ENCODE measurements at places on chromosomes 2 and 18.
A peak's percentile ranks its signal among the peaks of the same experiment; 100 is the strongest.

DNA sequence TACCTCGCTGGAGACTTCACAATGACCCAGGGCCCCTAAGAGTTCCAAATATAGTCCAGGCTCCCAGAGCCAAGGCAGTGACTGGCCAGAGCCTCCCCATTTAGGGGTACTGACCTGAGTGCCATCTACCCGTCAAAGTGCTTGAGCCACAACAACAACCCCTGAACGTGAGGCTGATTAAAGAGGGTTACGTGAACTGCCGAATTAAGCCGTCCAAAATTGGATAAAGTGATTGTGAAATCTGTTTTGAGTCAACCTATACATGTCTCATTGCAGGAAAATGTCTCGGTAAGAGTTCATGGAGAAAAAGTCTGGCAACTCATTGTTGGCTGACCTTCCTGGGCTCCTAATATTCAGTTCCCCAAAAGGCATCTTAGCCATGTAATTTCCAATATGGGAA, 116.3 kb downstream of the TTC32 start:
- DNase-seq, result no peak

- peak; percentile 70 for DNase-seq
These were observed 8.2 kb downstream of the NFATC1 start for GRCh38 chr18:79403723-79404566.

DNA sequence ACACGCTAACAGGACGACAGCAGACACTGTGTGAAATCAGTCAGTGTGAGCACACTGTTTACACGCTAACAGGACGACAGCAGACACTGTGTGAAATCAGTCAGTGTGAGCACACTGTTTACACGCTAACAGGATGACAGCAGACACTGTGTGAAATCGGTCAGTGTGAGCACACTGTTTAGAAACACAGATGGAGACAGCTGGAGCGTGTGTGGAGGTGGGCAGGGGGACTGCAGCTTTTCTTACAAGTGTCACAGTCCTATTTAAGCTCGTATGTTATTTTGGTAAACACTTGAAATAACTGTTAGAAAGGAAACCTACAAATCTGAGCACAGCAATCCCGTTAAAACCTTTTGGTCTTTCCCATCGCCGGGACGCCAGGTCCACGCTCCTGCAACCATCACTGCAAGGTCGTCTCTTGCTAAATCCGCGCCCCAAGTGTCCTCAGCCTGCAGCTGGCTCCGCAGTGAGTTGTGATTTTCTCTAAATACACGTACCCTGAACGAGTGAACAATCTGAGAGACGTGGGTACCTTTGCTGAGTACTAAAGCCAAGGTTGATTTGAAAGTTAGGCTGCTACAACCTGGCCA, 58.9 kb upstream of the CTDP1 start:
- DNase-seq, result no peak

DNA sequence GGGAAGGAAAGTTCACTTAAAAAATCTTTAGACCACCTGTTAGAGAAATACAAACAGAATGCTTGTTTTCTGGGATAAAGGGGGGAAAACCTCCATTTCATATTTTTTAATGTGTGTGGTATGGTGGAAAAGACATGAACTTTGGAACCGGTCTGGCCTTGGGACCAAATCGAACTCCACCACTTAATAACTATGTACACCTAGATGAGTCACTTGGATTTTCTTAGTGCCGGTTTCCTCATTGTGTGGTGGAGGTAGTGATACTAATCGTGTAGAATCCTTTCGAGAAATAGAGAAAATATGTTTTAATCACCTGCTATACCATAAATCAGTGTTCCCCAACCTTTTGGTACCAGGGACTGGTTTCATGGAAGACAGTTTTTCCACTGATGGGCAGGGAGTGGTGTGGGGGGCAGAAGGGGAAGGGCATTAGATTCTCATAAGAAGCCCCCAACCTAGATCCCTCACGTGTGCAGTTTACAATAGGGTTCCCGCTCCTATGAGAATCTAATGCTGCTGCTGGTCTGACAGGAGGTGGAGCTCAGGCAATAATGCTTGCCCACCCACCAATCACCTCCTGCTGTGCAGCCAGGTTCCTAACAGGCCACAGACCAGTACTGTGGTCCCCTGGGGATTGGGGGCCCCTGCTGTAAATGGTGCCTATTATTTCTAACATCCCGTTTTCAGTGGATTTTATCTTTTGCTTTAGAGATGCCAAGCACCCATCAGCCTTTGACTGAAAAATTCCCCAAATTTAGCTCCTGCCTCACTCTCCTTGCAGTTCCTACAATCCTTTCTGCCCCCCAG, 308.8 kb downstream of the PRKCE start:
- no peak for DNase-seq

GRCh38 chr18:9612977-9613376, 1.4 kb downstream of the PPP4R1 start:
- DNase-seq, result no peak

- DNase-seq, result no peak
These were observed 100.2 kb downstream of the BCL11A start for GRCh38 chr2:60453301-60453700.

- DNase-seq, result no peak
These were observed 626.2 kb upstream of the LRRTM1 start for GRCh38 chr2:80930777-80931176.

Data from femur (tissue), 1 donor.